ENCODE measurements at places on chromosomes 12 and 14.
A peak's percentile ranks its signal among the peaks of the same experiment; 100 is the strongest.

GRCh38 chr12:90280033-90280432 is 571.4 kb upstream of the ATP2B1 start:
- no peak for DNase-seq

- no peak for DNase-seq
Observed at GRCh38 chr12:49496417-49497360, 42.1 kb upstream of the KCNH3 start.

- no peak for DNase-seq
Observed at GRCh38 chr12:77122236-77122635, 56.9 kb upstream of the E2F7 start.

DNA sequence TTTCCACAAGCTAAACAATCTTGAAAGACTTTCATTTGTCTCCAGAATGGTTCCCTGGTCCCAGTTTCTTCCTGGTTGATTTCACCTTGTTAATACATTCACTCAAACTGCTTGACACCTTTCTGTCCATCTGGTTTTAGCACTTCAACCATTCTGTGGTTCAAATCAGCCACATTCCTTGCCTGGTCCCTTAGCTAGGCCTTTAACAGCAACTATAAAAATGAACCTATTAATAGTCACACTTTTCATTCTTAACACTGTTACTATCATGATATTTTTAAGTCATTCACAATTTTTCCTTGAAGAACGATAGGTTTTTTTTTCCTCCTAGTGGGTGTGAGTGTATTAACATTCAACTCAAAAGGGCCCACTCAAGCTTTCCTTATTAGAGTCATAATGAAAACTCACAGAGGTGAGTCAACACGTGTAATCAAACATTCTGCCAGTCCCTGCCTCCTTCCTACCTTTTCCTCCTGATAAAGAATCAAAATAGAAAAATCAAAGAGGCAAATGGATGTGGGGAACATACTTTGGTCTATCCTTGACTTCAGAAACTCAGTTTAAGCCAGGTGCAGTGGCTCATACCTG is 34.4 kb upstream of the CCNT1 start:
- DNase-seq: no peak

DNA sequence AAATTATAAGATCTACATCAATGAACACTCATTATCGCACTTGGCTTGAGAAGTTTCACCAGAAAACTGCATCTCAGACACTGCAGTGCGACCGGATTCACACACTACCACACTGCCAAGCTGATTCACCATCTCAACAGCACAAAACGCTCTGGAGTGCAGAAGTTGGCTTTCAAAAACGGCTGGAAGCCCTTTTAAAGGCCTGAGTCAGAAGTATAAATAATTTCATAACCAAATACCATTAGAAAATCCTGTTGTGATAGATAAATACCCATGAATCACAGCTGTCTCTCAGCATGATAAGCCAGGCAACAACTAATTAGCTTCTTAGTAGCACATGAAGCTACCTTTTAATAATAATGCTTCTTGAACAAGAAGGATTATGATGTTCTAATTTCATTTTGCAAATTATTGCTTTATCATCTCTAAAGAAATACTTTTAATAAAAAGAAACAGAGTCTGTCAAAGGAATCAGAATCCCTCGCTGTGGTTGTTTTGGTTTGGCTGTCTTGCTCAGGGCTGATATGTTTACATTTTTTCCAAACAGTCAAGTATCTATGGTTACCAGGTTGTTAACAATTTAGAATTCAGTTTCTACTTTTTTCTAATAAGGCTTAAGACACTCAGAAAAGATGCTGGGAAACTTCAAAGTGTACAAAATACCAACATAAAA is 51.2 kb downstream of the SLC2A13 start:
- DNase-seq: no peak

GRCh38 chr12:92650228-92650822 is 52.5 kb upstream of the PLEKHG7 start:
- DNase-seq: no peak

DNA sequence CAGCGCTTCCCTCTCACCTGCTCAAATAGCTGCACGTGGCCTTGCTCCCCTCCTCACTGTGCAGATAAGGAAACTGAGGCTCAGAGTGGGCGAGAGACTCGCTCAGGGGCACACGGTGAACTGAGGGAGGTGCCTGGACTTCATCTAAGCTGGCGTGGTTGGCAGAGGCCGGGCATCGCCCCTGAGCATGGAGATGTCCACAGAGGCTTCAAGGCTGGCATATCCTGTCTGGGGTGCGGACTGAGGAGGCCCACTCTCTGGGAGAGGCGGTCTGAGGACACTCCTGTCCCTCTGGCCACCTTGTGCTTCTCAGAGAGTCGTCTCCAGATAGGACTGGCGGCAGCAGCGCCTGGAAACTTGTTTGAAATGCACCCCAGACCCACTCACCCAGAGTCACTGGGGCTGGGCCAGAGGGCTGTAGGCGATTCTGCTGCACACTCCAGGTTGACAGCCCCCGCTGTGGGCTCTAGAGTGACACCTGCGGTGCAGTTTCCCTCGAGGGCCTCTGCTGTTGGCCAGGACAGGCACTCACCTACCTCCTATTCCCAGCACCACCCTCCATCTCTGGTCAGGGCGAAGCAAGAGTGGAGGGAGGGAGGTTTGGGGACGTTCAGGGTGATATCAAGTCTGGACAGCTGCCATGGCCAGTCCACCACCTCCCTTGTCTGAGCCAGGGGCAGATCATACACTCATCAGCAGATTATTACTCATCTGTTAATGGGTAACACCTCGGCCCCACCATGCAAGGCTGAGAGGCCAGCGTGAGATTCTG is 11.2 kb upstream of the LBHD2 start:
- DNase-seq: no peak

GRCh38 chr12:18719922-18720510 is 17.8 kb downstream of the PLCZ1 start:
- no peak for DNase-seq

GRCh38 chr12:1188016-1188415 is 197.0 kb downstream of the ERC1 start:
- no peak for DNase-seq

DNA sequence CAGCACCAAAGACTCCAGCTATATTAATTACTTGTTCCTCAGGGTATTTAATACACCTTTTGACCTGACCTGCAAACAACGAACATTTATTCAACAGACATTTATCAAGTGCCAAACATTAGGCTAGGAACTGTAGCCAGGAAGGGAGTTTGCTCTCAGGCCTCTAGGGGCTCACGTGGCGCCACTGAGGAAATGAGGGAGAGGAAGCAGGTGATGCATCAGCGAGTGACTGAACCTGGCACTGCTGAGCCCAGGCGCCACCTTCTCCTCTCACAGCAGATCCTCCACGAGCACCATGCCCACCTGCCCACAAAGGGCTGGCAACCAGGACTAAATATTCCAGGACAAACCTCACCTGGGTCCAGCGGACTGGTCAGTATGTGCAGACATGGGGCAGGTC is 50.2 kb downstream of the SETD3 start:
- peak; percentile 21 for DNase-seq

DNA sequence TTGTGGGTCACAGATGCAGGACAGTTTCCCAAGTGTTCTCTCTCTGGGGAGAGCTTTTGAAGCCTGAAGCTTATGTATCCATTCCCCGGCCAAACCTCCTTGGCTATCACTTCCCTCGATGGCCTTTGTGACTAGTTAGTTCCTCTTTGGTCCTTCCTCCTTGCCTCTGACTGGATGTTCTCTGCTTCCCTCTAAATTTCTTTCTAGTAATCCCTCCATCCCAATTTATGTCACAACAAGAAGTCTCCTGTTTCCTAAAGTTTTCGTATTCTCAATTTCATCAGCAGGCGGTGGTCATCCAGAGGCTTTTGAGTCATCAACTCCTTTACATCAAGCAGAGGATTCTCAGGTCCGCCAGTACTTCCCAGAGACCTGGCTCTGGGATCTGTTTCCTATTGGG is 27.5 kb downstream of the A2ML1 start:
- DNase-seq: no peak

DNA sequence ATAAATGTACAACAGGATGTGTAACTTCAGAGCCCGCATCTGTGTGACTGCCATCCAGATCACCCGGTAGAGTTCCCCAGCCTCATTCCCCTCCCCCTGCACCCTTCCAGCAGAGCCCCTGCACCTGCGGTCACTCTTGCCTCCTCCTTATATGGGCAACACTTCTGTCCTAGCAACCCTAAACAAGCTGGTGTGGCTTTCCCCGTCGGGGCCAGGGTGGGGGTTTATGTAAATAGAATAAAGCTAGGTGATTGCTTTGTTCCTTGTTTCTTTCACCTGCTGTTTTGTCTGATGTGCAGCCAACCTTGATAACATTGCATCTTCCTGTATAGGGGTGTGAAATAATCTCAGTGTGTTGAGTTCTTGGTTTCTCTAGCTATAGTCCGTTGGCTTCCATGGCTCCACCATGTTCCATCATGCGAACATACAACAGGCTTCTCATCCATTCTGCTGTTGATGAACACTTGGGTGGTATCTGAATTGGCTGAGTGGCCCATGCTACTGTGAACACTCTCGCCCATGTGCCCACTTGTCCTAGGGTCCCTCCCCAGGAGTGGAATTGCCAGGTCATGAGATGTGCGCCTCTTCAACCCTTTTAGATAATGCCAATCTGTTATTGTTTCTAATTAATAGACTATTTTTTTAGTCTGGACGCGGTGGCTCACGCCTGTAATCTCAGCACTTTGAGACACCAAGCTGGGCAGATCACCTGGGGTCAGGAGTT is 102.2 kb downstream of the KIF26A start:
- no peak for DNase-seq

DNA sequence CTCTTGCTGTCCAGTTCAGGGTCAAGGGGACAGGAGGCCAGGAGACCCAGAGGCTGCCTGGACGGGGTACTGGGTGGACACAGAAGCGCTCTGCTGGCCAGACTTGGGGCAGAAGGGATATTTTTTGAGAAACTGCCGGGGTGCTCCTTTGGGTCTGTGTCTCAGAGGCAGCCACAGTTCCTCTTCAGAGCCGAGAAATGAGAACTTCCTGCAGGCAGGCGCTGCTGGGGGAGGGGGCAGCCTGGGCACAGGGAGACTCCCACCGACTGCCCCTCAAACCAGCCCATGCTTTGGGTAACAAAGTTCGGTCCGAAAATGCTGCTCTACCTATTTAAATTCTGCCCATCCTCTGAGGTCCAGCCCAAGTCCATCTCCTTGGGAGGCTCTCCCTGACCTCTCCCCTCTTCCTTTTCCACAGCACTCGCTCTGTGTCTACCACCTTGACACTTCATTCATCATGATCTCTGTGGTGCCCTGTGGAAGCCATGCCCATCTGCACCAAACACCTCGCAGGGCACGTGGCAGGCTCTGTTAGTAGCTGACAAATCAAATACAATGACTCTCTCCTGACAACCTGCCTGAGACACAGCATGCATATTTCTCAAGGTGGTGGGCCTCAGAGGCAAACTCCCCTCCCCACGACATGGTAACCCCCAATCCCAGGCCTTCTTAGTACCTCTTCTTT is 16.4 kb downstream of the HDAC7 start:
- DNase-seq: no peak
